ENCODE measurements at places on chromosomes 2 and 18. TPM values are rescaled to one million over a fixed set of nuclear protein-coding genes. Genes with fewer than 3 reads are reported as not detected.

PDE6D gene
- polyA plus RNA-seq: 26.9 TPM

TLX2 gene
- polyA plus RNA-seq: 0.07 TPM

ECEL1 gene
- polyA plus RNA-seq: 12.4 TPM

NT5DC4 gene
- 0.83 TPM for polyA plus RNA-seq

RAX gene
- not detected for polyA plus RNA-seq

CEBPZ gene
- polyA plus RNA-seq: 89.4 TPM

- no peak for DNase-seq
These were observed 35.8 kb downstream of the HS1BP3 start for GRCh38 chr2:20615068-20615465.

DNA sequence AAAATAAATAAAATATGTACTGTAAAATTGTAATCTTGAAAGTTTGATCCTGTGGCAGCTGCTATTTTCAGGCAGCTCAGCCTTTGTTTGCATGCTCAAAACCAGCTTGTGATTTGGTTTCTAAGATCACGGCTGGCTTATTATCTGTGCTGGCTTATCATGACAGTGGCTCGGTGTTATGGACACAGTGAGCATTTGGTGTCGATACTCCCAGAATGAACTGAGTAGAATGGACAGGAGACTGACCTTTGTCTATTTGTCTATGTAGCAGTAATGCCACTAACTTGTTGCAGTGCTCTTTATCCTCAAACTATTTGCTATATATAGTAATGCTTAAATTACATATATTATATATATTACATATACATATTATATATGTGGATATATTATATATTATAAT lies 58.8 kb downstream of the NEDD4L start:
- DNase-seq: no peak

GRCh38 chr2:46711156-46711555 lies 204.4 kb downstream of the MCFD2 start:
- no peak for DNase-seq

DNA sequence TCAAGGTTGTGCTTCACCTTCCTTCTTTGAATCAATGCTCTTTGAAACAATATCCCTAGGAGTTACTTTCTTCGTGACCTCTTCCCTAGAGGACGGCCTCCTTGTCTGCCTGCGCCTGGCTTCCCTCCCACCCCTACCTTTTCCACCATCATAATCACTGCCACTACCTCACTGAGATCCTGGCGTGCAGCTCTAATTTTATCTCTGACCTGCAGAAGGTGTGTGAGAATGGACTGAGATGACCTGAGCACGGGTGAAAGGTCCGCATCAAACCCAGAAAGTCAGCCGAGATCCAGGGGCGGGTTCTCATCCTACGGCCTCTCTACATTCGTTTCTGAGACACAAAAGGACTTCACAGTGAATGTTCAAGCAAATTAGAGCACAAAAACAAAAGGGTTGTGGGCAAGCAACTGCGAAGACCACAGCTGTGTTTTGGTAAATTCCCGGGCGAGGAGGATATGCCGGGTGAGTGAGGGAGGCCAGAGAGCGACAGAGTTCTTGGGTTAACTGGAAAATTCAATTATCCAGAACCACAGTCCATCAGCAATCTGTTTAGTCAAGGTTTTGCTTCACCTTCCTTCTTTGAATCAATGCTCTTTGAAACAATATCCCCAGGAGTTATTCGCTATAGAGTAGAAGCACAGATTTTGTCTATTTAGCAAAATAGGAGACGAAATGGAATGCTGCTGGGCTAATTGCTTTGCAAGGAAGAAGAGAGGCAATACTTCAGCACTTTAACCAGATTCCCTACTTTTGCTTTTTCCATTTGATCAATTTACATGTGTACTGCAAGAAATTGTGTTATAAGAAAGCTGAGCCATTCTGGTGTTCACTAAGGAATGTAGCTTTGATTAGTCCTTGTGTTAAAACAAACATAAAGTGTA lies 212.6 kb downstream of the ACKR3 start:
- no peak for DNase-seq

GRCh38 chr2:33289961-33290360 lies 186.5 kb upstream of the RASGRP3 start:
- DNase-seq: no peak

DNA sequence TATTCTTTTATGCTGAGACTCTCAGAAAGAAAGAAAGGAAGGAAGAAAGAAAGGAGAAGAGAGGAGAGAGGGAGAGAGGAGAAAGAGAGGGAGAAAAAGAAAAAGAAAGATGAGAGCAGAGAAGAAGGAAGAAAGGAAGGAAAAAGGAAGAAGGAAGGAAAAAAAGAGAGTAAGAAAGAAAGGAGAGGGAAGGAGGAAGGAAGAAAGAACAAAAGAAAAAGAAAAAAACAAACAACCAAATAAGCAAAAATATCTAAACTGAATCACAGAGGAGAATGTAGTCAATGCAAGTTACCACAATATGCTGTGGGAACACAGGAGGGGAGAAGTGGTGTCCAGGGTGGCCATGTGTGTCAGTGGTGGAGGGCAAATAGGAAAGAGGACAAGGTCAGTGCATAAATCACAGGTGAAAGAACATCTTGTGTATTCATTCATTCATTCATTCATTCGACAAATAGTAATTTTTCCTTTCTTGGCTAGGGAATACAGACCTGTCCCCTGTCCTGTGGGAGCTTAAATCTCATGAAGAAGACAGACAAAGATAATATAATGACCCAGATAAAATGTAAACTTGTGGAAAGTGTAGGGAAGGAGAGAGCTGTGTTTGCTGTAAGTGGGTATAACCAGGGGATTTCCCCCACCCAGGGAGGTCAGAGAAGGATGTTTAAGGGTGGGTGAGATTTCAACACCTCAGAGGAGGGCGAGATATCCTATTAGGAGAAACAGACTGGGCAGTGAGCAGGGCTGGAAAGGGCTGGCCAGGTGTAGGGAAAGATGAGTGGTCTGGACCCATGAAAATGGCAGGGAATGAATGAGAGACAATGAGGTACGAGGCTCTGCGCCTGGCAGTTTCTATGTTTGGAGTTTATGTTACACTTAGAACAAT lies 50.7 kb downstream of the IL1R2 start:
- DNase-seq: no peak

GRCh38 chr2:140275427-140275826 lies 1495.2 kb upstream of the NXPH2 start:
- DNase-seq: no peak

DNA sequence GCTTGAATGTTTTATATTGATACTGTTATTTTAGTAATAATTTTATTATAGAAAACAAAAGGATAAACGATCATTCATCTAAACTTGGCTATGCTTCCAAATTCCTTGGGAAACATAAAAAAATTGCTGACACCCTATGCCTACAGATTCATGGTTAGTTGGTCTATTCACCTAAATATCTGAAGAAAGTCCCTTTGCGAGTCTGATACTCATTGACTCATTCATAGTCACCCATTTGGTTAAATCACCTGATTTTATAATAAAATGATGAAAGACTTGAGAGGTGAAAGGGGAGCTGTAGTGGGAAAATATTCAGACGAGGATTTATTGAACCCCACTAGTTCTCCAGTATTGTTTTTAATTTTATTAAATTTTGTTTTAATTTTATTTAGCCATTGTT lies 112.0 kb downstream of the PTPN4 start:
- DNase-seq: no peak

DNA sequence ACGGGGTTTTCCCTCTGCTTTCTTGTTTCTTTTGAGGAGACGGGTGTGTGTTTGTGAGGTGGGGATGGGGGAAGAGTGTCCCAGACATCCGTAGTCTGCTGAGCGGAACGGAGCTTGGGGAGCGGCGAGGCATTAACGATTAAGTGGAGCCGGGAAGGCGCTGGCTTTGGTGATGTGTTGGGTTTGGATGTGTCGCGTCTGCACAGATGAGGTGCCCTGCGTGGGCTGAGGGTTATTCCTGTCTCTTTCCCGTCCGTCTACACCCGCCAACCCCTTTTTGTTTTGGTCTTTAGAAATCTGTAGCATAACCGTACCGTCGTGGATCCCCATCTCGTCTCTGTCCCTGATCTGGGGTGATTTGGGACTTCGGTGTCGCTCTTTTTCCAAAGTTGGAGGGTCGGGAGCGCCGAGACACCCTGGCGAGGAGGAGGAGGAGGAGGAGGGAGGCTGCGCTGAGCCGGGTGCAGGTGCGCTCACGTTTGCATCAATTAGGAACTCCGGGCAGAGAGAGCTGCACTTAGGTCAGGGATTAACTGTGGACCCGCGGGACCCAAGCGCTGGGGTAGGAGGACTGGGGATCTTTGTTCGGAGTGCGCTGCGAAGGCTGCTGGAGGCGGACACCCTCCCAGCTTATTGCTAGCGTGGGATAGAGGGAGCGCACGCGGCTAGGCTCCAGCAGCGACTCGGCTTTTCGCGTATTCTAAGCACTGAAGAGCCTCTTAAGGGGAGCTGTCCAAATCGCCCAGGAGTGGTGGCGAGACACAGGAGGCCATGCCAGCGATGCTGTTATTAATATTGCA lies 720.3 kb downstream of the DPP10 start:
- DNase-seq: peak; percentile 17

GRCh38 chr2:221549143-221549542 lies 23.0 kb downstream of the EPHA4 start:
- no peak for DNase-seq

DNA sequence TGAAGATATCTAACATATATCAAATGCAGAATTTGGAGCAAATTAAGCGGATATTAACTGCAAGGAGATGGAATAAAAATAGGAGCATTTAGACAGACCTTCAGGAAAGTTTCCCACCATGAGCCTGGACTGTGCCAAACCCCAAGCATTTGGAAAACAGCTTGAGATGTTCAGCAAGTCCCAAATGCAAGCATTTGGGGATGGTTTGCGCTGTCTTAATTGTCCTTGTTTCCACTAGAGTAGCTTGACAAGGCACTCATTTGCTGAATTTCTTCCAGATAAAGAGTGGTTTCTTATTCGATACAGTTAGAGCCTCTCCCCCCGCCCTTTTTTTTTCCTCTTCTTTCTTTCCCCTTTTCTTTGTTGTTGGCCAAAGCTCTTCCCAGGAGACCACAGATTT lies 77.1 kb upstream of the CDC42EP3 start:
- no peak for DNase-seq

- no peak for DNase-seq
These were observed 90.1 kb downstream of the CAPN13 start for GRCh38 chr2:30717081-30717650.

DNA sequence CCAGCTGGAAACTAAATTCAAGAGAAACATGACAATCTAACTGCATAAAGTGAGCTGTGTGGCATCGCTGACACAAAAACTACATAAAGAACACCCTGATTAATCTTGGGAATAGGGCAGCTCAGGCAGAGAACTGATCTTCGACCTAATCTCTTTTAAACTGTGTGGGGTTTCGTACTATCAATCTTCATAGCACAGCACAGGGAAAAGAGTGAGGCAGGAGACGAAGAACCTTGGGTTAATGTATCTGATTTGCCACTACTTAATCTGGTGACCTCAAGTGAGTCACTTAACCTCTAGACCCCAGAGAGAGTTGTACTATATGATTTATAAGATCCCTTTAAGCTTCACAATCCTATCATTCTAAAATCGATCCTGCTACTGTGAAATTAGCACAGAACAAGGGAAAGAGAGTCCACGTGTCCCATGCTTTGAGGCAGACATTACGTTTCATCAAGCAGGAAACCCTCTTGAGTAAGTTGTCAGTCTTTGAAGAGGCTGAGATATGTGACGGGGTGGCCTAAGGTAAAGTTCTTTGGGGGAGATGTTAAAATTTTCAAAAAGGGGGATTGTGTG lies 519.7 kb downstream of the SOCS6 start:
- DNase-seq: no peak

DNA sequence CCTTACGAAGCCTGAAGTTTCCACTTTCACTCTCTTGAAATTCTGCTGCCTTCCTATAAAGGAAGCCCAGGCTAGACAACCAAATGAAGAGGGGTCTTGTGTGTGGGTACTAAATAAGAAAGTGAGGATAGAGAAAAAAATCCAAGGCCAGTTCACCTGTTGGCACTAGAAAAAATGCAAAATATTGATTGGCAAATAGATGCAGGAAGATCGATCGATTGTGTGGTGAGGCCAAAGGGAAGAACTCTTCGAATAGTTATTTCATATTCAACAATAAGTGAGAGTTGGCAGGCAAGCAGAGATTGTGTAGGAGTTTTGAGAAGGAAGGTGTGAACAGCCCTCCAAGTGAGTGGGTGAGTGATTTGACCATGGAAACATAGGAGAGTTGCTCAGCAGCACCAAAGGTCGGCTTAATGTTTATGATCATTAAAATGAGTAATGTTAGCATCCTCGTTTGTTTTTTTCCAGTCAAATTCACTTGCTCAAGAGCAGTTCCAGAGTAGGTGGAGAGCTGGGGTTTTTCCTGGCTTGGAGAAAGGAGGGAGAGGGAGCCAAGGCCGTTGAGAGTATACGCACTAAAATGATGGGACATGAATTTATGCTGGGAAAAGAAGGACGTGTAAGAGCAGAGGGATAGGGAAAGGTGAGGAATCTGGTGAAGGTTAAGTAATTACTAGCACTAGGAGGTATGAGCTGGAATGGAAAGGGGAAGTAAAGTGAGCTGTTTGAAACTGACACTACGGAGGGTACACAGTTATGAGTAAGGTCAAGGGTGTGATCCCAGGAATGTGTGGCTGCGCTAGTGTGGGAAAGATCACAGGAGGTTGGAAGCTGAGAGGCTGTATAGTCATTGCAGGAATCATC lies 1.1 kb upstream of the NAPG start:
- DNase-seq: no peak

DNA sequence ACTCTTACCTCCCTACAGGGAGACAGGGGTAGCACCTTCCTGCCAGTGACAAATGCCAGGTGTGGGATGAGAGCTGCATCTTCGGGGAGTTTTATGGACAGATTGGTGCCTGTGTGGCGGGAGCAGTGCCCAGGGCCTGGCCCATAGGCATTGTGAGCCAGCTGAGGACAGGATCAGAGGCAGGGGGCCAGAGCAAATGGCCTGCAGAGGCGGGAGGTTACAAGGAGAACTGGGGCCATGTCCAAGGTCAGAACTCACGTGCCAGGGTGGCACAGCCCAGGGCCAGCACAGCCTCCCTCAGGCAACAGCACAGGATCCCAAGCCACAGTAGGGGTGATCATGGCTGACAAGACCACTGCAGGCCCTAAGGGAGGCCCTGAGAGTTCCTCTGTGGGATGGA lies 40.2 kb upstream of the MCFD2 start:
- no peak for DNase-seq

GRCh38 chr2:85449214-85449588 lies 30.7 kb downstream of the SH2D6 start:
- no peak for DNase-seq

DNA sequence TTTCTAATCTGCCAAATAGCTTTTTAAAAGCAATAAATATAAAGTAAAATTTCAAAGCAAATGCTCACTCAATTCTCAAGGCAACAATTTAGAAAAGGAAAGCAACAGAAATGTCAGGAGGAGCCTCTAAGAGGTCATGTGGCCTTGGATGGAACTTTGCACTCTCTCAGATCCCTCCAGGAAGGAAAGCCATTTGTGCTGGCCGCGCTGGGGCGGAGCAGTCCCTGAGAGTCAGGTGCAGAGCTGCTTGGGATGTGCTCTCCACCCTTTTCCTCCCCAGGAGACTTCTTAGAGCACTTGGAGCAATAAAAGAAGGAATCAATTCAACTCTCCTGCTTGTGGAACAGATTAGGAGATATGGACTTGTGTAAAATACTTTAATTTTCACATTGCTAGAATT lies 379.8 kb upstream of the LINC00305 start:
- DNase-seq: no peak

- DNase-seq: no peak
These were observed 429.2 kb downstream of the PID1 start for GRCh38 chr2:228841877-228842276.

- no peak for DNase-seq
These were observed 1210.3 kb upstream of the ZEB2 start for GRCh38 chr2:145729993-145730770.
